ENCODE measurements at places on chromosomes 1 and 21. TPM values are rescaled to one million over a fixed set of nuclear protein-coding genes. Genes with fewer than 3 reads are reported as not detected.

The IL24 gene
- not detected for total RNA-seq

The PPFIA4 gene
- total RNA-seq: 0.16 TPM

The CD101 gene
- not detected for total RNA-seq

The MEX3A gene
- total RNA-seq: 0.33 TPM

The CYP4A11 gene
- not detected for total RNA-seq

All from subcutaneous adipose tissue (tissue), 4 donors.